Mesothelial cell of epicardium (in vitro differentiated cells): ENCODE measurements at places on chromosomes 6 and 20. TPM values are rescaled to one million over a fixed set of nuclear protein-coding genes. Genes with fewer than 3 reads are reported as not detected.

The F13A1 gene
- total RNA-seq = 0.18 to 0.56 TPM (median 0.25 TPM) in 3 replicates

The BCAS1 gene
- total RNA-seq = 0.18 to 0.20 TPM (median 0.20 TPM) in 3 replicates

The BIRC7 gene
- total RNA-seq = 0.36 to 0.84 TPM (median 0.50 TPM) in 3 replicates

The PBOV1 gene
- not detected in 3 replicates for total RNA-seq

The TCP1 gene
- 185 to 192 TPM (median 186 TPM) in 3 replicates for total RNA-seq

The MRAP2 gene
- total RNA-seq = 2.0 to 2.7 TPM (median 2.1 TPM) in 3 replicates

The C20orf204 gene
- 2.8 to 4.2 TPM (median 3.2 TPM) in 3 replicates for total RNA-seq

The SLC22A1 gene
- 1.8 to 2.4 TPM (median 2.0 TPM) in 3 replicates for total RNA-seq

The OLIG3 gene
- 0.27 to 0.35 TPM (median 0.34 TPM) in 3 replicates for total RNA-seq

The SLC22A2 gene
- 0.07 TPM in 1 of 3 replicates, not detected in the others for total RNA-seq

The MDFI gene
- 146 to 149 TPM (median 148 TPM) in 3 replicates for total RNA-seq

The MAS1L gene
- not detected in 3 replicates for total RNA-seq

The TEAD3 gene
- 88.2 to 91.8 TPM (median 91.4 TPM) in 3 replicates for total RNA-seq

The GRM1 gene
- 0.11 to 0.16 TPM in 2 of 3 replicates, not detected in the other for total RNA-seq
